Activated B cell treated with CpG ODN at 0.5 μM for 24 hours (primary cell): ENCODE measurements at places on chromosomes 3 and 15. TPM values are rescaled to one million over a fixed set of nuclear protein-coding genes. Genes with fewer than 3 reads are reported as not detected.

GRCh38 chr15:27241943-27242342 lies 271.0 kb downstream of the GABRG3 start:
- H3K36me3 ChIP-seq = no peaks in the 10 kb centered on the region
- no peaks in the 10 kb centered on the region for H3K4me1 ChIP-seq
- H3K4me3 ChIP-seq = no peak overlapping the region
- H3K27me3 ChIP-seq = no peaks in the 10 kb centered on the region

- H3K4me1 ChIP-seq = peaks cover 25% of the 10 kb centered on the region
- H3K27me3 ChIP-seq = no peaks in the 10 kb centered on the region
- no peak overlapping the region for H3K4me3 ChIP-seq
- no peaks in the 10 kb centered on the region for H3K36me3 ChIP-seq
Observed at GRCh38 chr3:124630960-124631359, 99.3 kb upstream of the UMPS start.

- H3K27ac ChIP-seq = no peak overlapping the region
- H3K36me3 ChIP-seq = no peaks in the 10 kb centered on the region
- DNase-seq = no peak
- H3K27me3 ChIP-seq = peaks cover 32% of the 10 kb centered on the region
- peaks cover 7% of the 10 kb centered on the region for H3K4me1 ChIP-seq
Observed at GRCh38 chr15:51263726-51264125, 74.7 kb downstream of the CYP19A1 start.

DNA sequence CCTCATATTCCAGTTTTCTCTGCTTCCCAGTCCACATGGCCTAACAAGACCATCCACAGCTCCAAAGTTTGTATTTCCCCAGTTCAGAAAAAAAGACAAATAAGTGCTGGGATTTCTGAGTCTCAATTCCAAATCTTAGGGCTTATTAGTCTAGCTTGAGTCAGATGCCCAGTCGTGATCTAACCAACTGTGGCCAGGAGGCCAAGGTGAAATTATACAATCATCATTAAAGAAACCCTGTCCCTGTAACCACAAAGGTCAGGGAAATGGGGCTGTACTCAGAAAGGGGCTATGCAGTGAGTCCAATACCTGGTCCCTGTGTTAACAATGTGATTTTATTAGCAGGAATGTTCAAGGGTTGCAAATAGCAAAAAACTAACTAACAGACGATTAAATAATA lies 40.5 kb upstream of the MITF start:
- no peaks in the 10 kb centered on the region for H3K36me3 ChIP-seq
- DNase-seq = no peak
- no peak overlapping the region for H3K27ac ChIP-seq
- no peak overlapping the region for H3K4me3 ChIP-seq

DNA sequence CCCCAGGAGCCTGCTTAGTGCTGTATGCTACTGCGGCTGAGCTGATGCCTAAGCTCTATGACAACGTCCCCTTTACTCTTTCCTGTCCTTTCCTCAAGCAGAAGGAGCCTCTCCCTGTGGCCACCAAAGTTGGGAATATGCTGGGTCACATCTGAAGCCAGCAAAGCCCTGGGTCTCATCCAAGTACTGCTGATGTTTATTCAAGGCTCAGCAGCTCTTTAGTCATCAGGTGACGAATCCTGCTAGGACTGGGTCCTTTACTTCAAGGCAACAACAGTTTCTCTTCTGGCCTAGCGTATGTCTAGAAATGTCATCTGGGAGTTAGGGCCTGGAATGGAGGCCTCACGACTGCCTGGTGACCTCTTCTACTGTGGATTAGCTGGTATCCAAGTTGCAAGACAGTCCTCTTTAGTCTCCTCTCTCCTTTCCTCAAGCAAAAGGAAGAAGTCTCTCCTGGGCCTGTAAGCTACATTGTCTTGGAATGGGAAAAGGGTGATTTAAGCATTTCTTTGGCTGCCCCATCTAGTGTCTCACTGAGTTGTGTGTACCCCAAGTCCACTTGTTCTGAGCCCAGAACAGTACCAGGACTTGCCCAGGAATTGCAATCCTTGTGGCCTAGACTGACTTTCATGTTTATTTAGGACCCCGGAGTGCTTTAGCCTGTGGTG lies 63.9 kb downstream of the TNFAIP8L3 start:
- no peak overlapping the region for H3K4me3 ChIP-seq
- DNase-seq = no peak
- no peak overlapping the region for H3K27ac ChIP-seq
- no peaks in the 10 kb centered on the region for H3K4me1 ChIP-seq

TERC gene
- total RNA-seq = 2.5 and 8.4 TPM in 2 replicates

ACSBG1 gene
- 0.07 and 0.15 TPM in 2 replicates for total RNA-seq

ONECUT1 gene
- total RNA-seq = 0.44 TPM in 1 of 2 replicates, not detected in the other

ECE2 gene
- total RNA-seq = not detected in 2 replicates

TGM4 gene
- not detected in 2 replicates for total RNA-seq
